Eye (tissue), 1 donor: ENCODE measurements at places on chromosomes 13 and 19.

DNA sequence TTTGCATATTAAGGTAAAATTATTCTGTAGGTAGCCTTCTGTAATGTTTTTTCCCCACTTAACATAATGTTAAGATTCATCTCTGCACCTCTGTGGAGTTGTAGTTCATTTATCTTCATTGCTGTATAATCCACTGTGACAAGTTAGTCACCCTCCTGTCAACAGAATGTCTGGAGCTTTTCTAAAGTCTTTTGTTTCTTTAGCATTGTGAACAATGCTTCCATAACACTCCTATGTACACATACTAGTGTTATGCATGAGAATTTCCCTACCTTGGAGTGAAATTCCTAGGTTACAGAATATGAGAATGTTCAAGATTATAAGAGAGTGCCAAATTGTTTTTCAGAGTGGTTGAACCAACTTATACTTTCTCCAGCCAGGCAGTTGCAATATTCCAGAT, 113.5 kb downstream of the COG6 start:
- DNase-seq, result no peak

DNA sequence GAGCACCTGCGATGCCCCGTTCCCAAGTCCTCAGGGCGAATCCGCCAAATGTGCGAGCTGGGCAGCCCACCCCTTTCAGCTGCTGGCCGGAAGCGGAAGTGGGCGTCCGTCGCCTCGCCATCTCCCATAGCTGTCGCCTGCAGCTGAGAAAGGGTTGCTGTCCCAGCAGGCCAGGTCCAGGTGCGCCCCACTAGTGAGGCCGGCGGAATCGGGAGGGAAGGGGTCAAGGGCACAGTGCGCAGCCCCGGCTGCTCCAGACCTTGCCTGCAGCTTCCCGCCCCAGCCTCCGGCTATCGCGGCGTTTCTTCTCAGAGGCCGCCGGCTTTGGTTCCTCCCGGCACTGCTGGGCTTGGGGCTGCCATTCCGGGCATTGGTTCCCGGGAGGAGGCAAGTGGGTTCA, at the start of gene ZNF177:
Gene ZNF177 (plus strand): TSS at position 109 of the 400 bp plus-strand sequence. CDS start 15,299 bp downstream, outside the sequence.
- DNase-seq, result peak; percentile 80

GRCh38 chr19:46668662-46669061, 7.7 kb upstream of the DACT3 start:
- no peak for DNase-seq

DNA sequence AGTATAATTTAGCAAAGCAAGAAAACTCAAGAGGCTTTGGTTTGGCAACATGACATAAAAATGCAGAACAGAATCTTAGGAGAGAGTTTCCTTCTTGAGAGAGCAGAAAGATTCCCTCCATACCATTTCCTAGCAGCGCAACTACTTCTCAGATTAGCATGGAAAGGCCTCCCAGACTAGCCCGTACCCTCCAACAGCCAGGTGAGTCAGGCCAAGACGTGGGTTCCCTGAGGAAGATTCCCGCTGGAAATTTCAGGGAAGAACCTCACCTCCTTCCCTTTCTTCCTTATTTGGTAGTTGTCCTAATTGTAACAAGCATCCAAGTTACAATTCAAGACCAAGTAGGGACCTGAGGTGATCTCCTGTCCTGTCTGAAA, 12.3 kb downstream of the COL4A2 start:
- DNase-seq, result no peak

- DNase-seq, result no peak
Measured at GRCh38 chr13:42071672-42072419, 23.4 kb downstream of the DGKH start.

GRCh38 chr19:11626252-11626651, 29.0 kb downstream of the ZNF627 start:
- DNase-seq, result peak; percentile 36

DNA sequence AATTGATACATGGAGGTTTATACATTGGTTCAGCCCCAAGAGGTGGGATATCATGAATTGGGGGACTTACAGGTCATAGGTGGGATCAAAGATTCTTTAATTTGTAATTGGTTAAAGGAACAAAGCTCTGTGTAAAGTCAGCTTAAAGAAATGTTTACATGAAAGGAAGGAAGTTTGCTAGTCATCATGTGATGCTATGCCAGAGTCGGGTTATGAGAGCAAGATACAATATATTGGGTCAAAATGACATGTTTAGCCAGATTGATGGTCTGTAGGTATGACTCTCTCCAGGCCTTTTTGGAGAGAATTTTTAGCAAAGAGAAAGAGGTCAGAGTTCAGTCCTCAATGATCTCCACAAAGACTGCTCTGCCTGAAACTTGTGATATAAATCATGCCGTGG, 5.3 kb upstream of the CYSLTR2 start:
- no peak for DNase-seq

DNA sequence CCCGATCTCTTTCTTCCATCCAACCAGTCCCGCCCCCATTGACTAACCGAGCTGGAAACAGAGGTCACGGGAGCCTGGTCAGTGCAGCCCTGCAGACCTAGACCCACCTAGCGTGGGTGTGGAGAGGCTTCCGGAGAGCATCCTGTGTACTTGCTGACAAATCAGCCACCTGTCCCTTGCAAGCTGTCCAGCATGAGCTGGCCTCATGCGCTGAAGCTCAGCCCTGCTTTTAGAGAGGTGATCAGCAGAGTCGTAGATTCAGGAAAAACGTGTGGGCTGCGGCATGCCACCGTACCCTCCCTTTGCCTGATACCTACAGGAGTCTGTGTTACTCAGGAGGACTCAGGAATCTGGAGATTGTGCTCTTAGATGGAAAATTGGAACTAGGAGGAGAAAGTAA, 80.3 kb upstream of the UQCRFS1 start:
- no peak for DNase-seq

- peak; percentile 15 for DNase-seq
Measured at GRCh38 chr13:90365130-90365529, 982.4 kb upstream of the MIR17HG start.

DNA sequence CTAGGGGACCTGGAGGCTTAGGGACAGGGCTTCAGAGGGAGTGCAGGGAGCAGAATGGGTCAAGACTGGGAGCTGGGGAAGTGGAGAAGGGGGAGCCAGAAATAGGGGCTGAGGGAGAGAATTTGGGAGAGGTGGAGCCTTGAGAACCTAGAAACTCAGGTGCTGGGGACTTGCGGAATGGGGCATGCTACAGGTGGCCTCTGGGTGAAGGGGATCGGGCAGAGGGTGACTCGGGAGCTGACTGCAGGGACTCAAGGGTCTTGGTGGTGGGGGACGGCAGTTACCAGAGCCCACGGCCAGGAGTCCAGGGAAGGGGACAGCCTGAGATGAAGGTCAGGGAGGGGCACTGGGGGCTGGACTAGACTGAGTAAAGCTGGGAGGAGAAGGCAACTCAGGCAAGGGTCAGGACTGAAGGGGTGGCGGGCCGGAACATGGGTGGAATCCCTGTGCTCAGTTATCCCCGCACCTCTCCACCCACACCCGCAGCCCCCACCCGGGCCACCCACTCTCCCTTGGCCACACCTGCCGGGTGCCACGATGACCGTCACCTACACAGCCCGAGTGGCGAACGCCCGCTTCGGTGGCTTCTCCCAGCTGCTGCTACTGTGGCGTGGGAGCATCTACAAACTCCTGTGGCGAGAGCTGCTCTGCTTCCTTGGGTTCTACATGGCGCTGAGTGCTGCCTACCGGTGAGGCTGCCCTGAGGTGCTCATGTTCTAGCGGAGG, 628 bp downstream of the BEST2 start:
- no peak for DNase-seq

DNA sequence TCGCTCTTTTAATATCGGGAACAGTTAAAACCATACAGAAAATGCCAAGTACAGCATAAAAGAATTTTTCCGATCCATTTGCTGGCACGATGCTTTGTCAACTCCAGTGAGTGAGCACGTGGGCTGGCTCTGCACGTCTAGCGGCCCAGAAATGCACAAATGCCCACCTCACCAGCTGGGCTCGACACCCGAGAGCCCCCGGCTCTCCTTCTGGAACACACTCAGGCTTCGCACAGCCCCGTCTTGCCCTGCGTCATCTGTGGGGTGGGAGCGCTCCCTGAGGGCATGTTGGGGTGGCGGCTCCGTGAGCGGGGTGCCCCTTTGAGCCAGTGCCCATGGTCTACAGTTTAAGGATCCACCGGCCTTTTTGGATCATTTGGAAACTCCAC, 24.5 kb downstream of the ATP4B start:
- no peak for DNase-seq

- no peak for DNase-seq
Measured at GRCh38 chr13:48569104-48569666, 36.3 kb upstream of the RCBTB2 start.

DNA sequence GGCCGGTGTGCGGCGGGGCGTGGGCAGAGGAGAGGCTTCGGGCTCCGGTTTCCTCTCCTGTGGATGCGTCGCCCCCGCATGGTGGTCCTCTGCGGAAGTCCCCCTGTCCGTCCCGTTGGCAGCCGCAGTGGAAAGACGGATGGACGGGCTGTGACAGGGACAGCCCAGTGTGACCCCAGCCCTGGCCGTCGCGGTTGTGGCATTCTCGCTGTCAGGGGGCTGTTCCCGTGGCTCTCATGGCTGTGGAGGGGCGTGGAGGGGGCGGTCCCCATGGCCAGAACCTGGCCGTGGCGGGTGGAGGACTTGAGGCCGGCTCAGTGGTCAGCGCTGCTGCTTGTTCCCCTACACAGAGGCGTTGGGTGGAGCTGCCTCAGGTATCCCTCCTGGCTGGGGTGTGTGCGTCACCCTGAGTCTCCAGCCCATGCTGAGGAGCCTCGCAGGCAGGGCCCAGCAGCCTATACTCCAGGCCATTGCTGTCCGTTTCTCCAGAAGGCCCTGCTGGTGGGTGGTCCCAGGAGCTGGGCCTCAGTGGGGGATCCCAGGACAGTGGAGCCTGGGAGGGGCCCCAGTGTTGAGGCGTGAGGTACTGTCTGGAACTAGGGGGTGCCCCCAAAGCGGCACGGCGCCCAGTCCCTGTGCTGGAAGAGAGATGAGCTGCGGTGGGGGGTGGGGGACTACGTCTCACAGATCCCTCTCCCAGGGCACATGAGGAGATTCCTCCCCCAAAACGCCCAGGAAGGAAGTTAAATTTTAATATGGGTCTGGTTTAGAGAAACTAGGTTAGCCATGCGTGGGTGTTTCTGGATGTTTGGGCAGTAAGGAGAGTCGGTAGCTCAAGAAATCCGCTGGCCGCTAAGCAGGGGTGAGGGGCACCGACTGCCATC, 20.3 kb downstream of the CSNK1G2 start:
- DNase-seq, result no peak

DNA sequence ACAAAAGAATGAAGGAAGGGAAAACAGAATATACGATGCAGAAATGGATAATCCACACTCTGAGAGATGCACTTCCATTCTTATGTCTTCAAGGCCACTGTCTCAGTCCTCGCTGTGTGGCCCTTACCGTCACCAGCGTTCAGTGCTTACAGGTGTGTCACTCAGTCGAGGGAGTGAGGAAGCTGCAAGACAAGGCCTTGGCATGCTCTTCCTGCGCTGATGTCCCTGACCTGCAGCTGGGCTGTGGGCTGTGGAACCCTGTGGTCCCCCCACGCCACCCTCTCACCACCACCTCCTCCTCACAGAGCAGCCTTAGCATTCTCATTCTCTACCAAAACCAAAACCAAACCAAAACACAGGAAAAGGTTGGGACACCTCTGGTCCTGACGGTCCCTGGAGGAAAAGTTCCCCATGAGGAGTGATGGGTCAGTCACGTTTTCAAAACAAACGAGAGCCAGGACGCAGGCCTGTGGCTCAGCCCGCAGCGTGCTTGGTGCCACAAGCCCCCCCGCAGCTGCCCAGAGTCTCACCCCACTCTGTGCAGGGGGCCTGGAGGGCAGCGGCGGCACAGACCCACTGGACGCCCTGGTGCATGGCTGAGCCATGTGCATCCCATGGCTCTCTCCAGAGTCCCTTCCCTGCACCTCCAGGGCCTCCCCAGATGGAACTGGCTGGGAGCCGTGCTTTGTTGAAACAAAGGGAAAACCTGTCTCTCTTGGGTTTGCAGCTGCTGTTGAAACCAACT, 48.2 kb upstream of the GPR183 start:
- no peak for DNase-seq

DNA sequence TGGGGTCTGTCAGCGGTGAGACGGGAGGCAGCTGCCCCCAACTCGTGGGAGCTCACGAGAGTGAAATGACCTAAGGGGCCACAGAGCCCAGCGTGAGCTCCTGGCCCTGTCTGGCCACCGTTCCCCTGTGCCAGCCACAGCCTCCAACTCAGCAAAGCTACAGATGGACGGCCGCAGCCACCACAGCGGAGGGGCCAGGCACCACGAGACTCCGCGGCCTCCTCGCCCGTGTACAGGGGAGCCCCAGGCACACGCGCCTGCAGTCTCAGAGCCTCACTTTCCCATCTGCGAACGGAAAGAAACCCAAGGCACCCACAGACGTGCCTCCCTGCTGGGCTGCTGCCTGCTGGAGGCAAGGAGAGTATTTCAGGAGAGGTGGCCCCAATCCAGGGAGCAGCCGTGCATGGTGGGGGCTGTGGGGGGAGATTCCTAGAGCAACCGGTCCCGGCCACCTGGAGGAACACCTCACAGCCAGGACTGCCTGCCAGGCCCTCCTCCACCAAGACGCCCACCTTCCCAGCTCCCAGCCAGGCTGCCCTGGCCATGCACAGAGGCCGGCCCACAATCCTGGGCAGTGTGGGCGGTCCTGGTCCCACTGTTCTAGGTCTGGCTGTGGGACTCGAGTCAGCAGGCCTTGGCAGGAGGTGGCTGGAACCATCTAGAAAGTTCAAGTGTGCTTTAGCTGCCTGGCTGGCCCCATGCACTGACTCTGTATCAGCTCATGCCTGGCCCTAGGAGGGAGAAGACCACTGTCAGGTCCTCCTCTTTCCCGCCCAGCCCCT, 1.9 kb downstream of the MKNK2 start:
- DNase-seq, result no peak

- no peak for DNase-seq
Measured at GRCh38 chr19:16098821-16099220, 12.9 kb upstream of the RAB8A start.

GRCh38 chr19:50333235-50333736, 4.1 kb upstream of the KCNC3 start:
- peak; percentile 98 for DNase-seq

DNA sequence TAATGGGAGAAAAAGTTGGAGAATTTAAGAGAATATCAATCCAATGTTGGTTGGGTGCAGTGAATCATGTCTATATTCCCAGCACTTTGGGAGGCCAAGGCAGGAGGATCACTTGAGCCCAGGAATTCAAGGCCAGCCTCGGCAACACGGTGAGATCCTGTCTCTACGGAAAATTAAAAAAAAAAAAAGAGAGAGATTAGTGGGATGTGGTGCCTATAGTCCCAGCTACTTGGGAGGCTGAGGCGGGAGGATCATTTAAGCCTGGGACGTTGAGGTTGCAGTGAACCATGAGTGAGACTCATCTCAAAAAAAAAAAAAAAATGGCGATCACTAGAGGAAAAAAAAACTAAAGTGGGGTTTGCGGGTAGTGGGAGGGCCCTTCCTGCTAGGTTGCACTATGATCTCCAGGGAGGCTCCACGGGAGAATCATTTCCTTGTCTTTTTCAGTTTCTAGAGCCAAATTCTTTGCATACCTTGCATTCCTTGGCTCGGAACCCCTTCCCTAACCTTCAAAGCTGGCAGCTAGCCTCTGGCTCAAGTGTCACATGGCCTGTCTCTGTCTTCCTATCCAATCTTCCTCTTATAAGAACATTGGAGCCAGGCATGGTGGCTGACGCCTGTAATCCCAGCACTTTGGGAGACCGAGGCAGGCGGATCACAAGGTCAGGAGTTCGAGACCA, 5.8 kb upstream of the ERCC2 start:
- peak; percentile 70 for DNase-seq
